ENCODE measurements at places on chromosomes 5 and 9.

- no peak for DNase-seq
Observed at GRCh38 chr9:89038382-89039103, 47.3 kb downstream of the S1PR3 start.

GRCh38 chr5:176719113-176719739 lies 71.9 kb downstream of the TSPAN17 start:
- no peak for DNase-seq

DNA sequence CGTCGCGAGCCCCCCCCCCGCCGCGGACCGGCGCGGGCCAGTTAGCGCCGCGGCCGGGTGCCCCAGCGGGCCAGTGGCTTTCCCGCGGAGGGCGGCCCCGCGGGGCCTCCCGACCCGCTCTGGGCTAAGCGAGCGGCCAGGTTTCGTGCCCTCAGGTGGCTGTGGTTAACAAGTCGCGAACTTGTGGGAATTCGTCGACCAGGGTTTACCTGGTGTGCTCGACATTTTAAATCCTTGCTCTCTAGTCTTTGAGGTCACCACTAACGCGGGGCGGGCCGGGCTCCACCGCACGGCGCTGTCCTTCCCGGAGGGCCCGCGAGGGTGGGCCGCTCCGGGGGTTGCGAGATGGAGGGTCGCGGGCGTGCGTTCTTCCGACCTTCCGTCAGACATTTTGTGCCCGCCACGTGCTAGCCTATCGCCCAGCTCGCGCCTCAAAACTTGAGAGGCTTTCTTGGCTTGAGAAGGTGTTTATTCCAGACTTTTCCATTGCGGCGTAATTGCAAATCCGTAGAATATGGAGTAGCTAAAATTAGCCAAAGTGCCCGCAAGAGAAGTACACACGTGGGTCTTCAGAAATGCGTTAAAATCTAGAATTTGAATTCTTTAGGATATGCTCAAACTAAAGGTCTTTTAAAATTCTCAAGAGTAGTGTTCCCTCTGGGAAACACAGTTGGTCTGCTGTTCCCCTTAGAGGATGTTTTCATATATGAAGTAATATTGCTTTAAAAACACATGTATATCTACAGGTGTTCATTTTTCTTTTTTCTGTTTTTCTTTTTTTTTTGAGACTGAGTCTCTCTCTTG lies 2.1 kb downstream of the ANP32B start:
- no peak for DNase-seq

GRCh38 chr5:9239626-9240025 lies 306.2 kb downstream of the SEMA5A start:
- no peak for DNase-seq

DNA sequence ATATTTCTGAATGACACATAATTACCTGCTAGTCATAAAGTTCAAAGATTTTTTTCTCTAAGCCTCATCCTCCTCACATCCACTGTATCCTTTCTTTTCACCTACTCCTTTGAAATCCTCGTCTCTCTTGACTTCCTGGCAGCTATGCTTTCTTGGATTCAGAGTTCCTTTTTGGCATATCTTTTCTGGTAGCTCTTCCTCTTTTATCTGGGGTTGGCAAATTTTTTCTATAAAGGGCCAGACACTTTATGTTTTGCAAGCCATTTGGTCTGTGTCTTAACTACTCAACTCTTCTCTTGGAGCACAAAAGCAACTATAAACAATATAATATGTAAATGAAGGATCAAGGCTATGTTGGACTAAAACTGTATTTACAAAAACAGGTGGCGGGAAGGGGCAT lies 197.5 kb downstream of the KIAA0825 start:
- DNase-seq, result no peak

All from NCI-H748 treated with DMSO at 0.1 percent for 48 hours (cell line).